ENCODE measurements at places on chromosomes 13 and 19.

GRCh38 chr13:98022210-98022609 lies 68.7 kb downstream of the IPO5 start:
- peak; percentile 13 for DNase-seq

- no peak for DNase-seq
Measured at GRCh38 chr13:34933349-34933748, 8.7 kb upstream of the NBEA start.

GRCh38 chr19:57273014-57273413 lies 7.3 kb upstream of the ZNF460 start:
- no peak for DNase-seq

- DNase-seq, result no peak
Measured at GRCh38 chr19:13007292-13008045, 12.2 kb downstream of the NFIX start.

GRCh38 chr13:99403458-99403971 lies 96.3 kb upstream of the GPR183 start:
- DNase-seq, result no peak

GRCh38 chr13:78309497-78310180 lies 293.7 kb downstream of the POU4F1 start:
- DNase-seq, result no peak

DNA sequence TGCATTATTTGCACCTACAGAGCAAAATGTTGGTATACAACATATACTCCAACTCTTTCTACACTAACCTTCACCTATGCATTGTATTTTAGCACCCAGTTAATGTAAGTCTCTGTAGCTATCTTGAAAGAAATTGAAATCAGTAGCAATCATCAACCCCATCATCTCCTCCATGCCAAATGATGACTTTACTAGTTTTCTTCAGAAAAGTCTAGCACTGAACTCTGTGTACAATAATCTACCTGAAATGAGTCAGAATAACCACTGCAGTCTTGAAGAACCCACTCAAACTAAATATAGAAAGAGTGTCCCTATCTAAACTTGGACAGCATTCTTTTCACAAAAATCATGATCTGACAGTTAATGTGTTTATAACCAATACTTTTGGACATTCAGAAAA lies 9.8 kb downstream of the IRS2 start:
- no peak for DNase-seq

DNA sequence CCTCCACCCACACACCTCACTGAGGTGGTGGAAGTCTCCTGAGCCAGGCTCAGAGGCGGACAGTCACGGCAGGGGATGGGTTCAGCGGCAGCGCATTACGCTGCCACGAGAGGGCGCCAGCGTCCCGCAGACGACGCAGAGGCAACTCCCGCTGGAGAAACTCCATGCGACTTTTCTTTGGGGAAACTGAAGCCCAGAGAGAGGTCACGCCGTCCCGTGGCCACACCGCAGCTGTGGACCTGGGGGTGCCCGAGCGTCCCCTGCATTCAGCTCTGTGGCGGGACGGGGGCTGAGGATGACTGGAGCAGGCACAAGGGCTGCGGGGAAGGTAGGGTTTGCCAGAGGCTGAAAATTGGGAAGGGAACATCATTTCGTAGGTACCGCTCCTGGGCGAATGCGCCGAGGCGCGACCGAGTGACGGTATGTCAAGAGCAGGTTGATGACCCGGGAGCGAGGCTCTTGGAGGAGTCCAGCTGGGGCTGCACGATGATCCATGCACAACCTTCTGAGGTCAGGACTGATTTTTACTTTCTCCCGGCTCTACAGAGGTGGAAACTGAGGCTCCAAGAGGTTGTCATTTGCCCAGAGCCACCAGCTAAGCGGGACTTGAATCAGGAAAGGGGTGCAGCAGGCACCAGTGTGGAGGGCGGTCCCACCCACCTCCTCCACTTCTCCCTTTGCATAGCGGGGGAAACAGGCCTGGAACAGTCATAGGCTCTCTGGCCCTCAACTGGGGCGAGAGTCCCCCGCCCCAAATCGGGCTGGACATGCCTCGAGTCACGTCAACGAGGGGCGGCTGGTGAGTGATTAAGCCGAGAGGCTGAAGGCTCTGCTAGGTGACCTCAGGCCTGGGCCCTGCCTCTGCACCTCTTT lies 690 bp upstream of the ARRDC2 start:
- peak; percentile 81 for DNase-seq

GRCh38 chr13:35482527-35482926 lies 6.0 kb upstream of the MAB21L1 start:
- no peak for DNase-seq

GRCh38 chr19:35154525-35155406 lies at the start of gene FXYD5:
FXYD5 (plus strand) TSS chr19:35154735; CDS start chr19:35155551, 816 bp downstream.
- DNase-seq, result peak; percentile 95

DNA sequence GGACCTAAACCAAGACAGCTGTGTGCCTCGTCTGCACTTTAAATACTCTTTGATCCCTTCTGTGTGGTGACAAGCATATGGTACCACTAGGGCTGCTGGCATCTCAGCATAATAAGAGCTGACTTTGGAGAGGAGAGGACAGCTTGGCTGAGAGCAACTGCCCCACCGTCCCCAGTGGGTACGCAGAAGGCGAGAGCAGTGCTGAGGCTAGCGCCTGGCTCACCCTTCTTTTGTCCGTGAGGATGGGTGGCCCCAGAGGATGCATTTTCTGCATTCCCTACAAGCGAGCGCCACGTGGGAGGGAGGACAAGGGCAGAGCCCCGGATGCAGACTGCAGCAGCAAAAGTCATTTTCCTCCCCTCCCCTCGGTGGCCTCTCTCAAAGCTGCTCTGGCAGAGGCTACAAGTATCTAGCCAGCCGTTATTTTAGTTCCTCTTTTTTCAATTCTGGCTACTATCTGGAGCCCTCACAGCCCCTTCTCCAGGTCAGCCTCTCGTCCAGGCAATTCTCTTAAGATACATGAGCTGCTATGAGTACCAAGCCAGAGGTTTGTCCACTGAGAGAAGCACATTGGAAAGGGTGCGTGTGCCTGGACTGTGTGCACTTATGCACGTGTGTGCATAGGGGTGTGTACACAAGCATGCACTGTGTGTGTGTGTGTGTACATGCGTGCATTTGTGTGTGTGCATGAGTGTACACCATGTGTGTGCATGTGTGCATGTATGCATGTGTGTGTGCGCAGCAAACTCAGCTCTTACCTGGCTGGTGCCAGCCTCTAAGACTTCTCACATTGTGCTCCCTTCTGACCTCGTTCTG lies 51.3 kb downstream of the RAB20 start:
- DNase-seq, result peak; percentile 69

DNA sequence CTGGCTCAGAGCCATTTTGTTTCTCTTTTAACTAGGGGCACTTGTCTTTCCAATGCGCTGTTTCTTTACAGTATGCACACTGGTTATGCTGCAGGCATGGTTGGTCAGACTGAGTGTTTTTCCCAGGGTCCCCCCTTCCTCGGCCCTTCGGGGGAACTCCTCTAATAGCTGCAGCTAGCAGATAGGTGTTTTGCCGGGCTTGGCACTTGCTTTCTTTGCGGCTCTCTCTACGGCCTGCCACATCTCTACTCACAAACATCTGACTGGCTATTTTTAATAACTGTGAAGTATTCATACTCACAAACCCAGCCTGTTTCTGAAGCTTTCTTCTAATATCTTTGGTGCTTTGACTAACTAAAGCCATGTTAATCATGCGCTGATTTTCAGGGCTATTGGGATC lies 89.4 kb downstream of the SLC25A15 start:
- DNase-seq, result no peak

- no peak for DNase-seq
Measured at GRCh38 chr13:34864671-34865070, 77.4 kb upstream of the NBEA start.

- no peak for DNase-seq
Measured at GRCh38 chr13:100552755-100553154, 35.8 kb downstream of the GGACT start.

DNA sequence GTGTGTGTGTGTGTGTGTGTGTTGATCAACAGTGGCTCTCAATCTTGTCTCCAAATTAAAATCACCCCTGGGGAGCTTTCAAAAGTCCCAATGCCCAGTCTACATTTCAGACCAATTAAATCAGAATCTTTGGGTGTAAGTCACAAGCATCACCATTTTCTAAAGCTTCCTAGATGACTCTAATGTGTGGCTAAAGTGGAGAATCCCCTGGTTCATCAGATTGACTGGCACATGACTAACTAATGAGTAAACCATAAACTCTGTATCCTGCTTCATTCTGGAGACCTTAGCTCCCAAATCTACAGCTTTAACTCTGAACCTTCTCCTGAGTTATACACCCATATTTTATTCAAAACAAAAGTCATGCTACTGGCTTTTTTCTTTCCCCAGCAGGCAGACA lies 131.3 kb downstream of the SUCLA2 start:
- DNase-seq, result no peak

DNA sequence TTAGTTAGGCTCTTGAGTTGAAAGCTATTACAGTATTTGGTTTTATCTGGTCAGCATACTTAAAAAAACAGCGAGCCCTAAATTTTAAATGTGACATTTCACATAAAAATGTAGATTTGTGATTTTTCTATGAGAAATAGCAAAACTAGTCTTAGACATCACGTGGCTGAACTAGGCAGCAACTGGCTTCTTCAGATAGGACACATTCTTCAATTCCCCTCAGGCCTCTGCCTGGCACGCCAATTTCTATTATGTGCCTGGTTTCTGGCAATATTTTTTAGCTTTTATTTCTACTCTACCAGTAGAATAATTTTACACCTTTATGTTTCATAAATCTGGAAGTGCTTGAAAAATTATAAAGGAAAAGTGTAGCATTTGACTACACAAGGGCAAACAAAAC lies 433.7 kb downstream of the DIAPH3 start:
- DNase-seq, result no peak

- DNase-seq, result no peak
Measured at GRCh38 chr19:12838182-12838885, at the start of gene MAST1. MAST1 (plus strand) TSS chr19:12838515; CDS start chr19:12838573, 58 bp downstream.

GRCh38 chr13:110965038-110965754 lies 50.3 kb upstream of the ANKRD10 start:
- DNase-seq, result no peak

DNA sequence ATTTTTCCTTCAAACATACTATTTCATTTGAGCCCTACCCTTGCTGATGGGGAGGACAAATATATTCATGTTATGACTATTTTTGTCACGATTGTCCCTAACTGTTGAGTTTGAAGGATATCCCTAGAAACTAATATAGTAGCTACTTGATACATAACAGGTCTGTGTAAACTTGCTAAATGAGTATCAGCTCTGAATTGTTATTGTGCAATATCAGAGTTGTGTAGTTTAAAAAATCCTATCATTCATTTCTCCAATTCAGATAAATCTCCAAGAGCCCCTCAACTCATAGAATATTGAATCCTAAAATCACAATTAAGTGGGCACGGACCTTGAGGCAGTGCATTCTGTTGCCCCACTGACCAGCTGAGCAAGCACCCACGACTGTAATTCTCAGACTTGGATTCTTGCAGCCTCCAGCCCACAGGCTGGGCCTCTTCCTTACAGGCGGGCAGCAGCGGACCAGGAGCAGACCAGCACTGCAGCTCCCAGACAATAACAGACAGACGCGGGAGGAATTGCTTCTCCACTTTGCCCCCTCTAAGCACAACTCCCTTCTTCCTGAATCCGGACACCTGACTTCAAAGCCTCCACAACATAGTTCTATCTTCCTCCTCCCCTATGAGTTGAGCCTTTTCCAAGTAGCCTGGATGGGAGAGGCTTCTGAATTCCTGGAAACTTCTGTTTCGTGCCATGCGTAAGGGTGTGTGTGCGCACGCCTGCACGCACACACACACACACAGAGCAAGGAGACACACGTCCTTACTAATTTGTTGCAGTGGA lies 337.6 kb upstream of the ARGLU1 start:
- peak; percentile 55 for DNase-seq

DNA sequence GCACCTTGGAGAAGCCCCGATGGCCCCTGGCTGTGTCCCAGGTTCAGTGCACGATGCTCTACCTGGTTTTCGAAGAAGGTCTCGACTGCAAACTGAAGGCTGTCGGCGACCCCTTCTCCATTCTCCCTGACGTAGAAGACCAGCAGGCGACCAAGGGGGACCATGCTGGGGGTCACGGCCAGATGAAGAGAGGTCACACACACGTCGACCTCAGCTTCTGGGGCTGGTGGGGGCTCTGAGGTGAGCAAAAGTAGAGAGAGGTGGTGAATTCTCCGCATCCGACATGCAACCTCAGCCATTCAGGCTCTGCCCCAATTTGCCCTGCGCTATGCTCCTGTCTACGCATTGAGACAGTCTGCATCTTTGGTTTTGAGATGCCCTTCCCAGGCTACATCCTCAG lies 49.3 kb downstream of the CPAMD8 start:
- DNase-seq, result no peak

All from umbilical cord (tissue), 2 donors.